Uterus (tissue), 4 donors: ENCODE measurements at places on chromosomes 12 and 14. TPM values are rescaled to one million over a fixed set of nuclear protein-coding genes. Genes with fewer than 3 reads are reported as not detected.

Gene KCNA5
- total RNA-seq: not detected

DNA sequence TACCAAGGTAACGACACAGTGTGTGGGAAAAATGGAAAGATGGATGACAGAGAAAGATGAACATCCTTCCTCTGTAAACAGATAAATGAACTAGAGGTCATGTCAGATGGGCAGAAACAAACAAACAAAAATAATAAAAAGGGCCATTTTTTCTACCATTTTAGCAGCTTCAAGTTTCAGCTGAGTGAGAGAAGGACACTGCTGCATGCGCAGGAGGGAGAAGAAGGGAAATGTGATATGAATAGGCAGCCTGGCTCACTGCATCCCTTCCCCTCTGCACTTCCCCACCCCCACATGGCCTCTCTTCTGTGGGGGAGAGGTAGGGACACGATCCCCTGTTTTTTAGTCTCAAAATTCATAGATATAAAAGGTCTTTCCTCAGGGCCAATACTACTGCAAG lies 492.0 kb downstream of the NELL2 start:
- DNase-seq: no peak

DNA sequence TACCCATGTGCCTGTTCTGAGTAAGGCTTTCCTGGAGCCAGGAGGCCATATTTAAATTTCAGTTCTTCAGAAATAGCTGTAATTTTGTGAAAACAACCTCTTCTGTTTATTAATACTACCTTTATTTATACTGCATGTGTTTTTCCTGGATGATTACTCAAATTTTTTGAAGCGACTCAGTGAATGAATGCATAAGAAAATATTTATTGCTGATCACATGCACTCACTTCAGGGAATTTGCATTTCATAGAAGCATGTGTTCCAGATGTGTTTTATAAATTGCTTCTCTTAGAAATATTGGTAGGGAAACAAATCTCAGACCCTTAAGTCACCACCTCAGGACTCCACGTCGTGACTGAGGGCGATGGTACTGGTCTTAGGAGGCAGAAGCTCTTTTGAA lies 21.8 kb upstream of the DCN start:
- no peak for DNase-seq

GRCh38 chr12:13049816-13050215 lies 5.6 kb downstream of the FAM234B start:
- DNase-seq: no peak

Gene ETFRF1
- 26.9 TPM for total RNA-seq

Gene GPR68
- 0.98 TPM for total RNA-seq

- no peak for DNase-seq
Measured at GRCh38 chr14:67577181-67577808, 22.8 kb downstream of the PIGH start.
